Activated naive CD4-positive, alpha-beta T cell (primary cell): ENCODE measurements at places on chromosomes 3 and 15.

GRCh38 chr3:122930063-122930997 lies 97.2 kb downstream of the SEMA5B start:
- no peak for DNase-seq

GRCh38 chr15:31278544-31279220 lies 48.0 kb upstream of the KLF13 start:
- DNase-seq = no peak

- DNase-seq = no peak
Observed at GRCh38 chr15:83658430-83659416, 4.8 kb downstream of the ADAMTSL3 start.

DNA sequence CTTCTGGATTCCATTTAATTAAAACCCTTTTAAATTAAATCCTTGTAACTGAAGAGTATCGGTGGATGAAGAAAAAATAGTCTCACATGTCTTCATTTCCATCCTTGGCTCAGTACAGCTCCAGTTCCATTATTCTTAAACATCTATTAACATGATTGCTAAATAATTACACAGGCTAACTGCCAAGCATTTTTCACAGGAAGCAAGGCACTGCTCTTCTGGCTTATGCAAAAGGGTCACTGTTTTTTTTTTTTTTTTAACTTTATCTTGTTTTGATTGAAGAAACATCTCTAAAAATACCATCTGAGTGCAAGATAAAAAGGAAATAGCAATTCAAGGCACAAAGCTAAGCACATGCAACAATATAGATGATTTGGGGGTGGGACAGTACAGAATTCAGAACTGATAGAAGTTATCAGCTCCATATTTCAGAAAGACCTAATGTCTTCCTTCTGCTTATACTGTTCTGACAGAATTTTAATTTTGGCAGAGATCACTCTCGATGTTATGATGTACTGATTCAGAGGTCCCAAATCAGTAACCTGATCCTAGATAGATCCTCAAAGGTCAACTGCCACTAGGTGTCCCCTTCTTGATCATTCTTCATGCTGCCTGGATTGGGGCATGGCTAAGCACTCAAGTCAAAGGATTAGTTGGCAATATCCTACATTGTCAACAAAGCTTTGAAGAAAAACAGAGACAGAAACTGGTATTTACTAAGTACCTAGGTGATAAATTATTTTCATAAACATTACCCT lies 57.8 kb upstream of the ACTC1 start:
- DNase-seq = no peak

DNA sequence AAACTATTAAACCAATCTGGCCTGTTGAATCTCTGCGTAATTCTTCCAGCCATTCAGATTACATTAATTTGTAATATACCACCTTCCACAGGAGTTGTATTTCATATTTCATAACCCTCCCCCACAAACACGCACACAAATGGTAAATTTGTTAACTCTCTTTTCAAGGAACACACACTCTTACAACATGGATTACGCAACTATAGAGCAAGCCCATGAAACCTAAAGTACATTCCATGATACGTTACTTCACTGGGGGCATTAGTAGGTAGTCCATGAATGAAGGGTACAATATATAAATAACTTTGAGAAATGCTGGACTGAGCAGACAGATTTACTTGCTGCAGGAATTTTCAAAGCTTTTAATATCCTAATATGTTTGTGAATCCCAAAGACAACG lies 65.0 kb downstream of the TRIM69 start:
- no peak for DNase-seq

DNA sequence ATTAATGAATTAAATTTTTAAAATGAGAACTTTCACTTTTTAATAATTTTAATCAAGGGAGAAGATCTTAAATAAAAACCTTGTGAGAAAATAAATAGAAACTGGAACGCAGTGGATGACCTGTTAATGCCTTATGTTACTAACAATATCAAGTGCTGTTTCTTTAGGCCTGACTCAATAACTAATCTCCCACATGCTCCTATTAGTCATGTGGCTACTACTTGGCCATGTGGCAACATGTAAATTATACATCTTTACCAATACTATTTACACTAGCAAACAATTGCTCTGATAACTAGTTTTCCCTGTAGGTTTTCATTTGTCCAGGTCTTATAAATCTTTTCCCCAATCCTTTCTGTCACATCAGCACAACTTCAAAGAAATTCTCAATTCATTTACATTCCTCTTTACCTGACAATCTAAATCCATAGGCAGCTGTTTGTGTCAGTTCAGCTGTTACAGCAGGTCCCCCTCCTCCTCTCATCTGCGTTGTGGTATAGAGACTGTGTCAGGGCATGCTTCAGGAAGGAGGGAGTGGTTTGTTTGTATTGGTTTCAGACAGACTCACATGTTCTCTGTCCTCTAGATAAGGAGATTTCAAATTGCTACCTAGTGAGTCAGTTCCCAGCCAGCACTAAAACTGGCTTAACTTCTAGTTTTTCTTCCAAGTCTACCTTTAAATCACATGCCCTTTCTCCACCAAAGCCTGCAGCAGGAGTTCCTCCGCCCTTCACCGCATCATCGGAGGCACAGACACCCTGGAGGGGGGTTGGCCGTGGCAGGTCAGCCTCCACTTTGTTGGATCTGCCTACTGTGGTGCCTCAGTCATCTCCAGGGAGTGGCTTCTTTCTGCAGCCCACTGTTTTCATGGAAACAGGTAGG lies 11.3 kb upstream of the C3orf52 start:
- DNase-seq = no peak

DNA sequence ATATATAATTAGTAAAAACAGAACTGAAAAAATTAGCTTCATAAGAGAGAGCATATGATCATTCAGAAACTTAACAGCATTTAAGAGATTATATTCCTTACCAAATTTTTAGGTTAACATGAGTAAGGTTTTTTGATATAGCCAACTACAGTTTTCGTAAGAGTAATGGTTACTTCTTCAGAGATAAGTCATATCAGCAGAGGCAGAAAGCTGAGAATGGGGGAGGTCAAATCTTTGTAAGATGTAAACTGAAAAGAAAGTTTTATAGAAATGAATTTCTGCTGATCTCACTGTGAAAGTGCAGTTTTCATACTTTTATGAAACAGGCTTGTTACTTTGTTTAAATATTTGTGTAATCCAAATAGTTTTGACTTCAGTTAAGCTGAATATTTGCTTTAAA lies 193.3 kb downstream of the ZBTB20 start:
- DNase-seq = no peak

- DNase-seq = no peak
Observed at GRCh38 chr15:28896951-28897350, 11.2 kb downstream of the APBA2 start.

- DNase-seq = no peak
Observed at GRCh38 chr3:190169877-190170276, 49.2 kb upstream of the P3H2 start.

- DNase-seq = no peak
Observed at GRCh38 chr3:134682196-134682880, 31.5 kb upstream of the KY start.

DNA sequence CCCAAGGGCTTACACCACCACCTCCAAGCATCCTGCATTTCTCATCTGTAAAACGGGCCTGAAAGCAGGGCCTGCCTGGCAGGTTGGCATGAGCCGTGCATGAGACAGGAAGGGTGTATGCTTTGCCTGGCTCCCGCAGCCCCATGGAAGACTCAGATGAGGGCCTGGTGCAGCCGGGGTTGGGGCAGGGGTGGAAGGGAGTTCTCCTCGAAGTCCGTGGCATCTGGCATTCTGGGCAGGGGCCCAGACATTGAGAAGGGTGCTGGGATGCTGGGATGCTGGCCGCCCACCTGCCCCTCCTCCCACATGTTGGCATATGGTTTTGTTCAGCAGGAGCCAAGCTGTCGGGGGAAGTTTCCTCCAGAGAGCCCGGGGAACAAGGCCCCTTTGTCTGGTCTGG lies 13.0 kb upstream of the FBLN2 start:
- DNase-seq = no peak

GRCh38 chr15:66787489-66787871 lies 85.4 kb downstream of the SMAD6 start:
- DNase-seq = no peak

DNA sequence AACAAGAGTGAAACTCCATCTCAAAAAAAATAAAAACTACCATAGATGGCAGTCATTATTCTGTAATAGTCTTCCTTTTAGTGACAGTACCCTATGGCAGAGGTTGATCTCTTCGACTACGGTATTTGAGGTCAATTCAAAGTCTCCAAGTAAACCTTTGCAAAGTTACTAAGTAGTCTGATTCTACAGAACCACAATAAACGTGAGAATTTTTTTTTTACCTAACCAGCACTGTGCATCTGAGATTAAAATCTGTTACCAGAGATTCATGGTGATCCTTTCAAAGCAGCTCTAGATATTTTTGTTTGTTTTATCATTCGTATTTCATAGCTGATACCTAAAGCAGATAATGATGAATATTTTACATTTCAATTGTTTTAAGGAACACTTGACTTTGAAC lies 86.6 kb upstream of the CHD2 start:
- no peak for DNase-seq

DNA sequence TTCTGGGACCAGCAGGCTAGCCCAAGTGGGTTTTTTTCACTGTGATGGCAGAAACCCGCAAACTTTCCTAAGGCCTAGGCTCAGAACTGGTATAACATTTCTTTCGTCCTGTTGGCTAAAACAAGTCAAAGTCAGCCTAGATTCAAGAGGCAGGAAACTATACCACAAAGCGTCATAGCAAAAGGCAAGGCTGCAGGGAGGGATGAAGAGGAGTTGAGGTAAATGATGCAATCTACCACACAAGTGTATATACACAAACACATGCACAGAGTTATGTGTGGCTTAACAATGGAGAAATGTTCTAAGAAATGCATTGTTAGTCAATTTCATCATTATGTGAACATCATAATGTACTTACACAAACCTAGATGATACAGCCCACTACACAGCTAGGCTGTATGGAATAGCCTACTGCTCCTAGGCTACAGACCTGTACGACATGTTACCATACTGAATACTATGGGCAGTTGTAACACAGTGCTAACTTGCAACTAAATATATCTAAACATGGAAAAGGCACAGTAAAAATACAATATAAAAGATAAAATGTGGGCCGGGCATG lies 225.6 kb downstream of the TBL1XR1 start:
- no peak for DNase-seq

- no peak for DNase-seq
Observed at GRCh38 chr3:62131620-62132019, 241.7 kb downstream of the FEZF2 start.

- DNase-seq = no peak
Observed at GRCh38 chr3:195085356-195086130, 185.4 kb downstream of the XXYLT1 start.

GRCh38 chr3:141928631-141929270 lies 52.3 kb downstream of the ATP1B3 start:
- no peak for DNase-seq

- no peak for DNase-seq
Observed at GRCh38 chr15:52462806-52463360, 65.8 kb downstream of the MYO5A start.

DNA sequence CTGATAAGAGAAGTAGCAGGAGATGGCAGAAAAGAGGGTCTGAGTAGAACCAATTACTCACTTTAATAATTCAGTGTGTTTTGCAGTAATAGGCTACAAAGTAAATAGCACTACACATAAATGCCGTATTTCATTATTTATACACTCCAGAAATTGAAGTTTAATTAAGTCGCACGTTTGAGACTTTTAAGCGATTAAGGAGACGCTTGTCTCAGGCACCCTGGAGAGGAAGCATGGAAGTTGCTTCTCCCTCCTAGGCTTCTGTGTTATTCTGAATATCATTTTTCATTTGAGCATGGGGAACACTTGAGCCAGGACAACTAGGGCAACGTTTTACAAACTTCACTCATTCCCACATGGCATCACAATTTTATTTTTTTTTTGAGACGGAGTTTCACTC lies 12.2 kb downstream of the GXYLT2 start:
- DNase-seq = no peak
